Foreskin keratinocyte (primary cell): ENCODE measurements at places on chromosomes 1 and 21. TPM values are rescaled to one million over a fixed set of nuclear protein-coding genes. Genes with fewer than 3 reads are reported as not detected.

Gene RABGAP1L
- polyA plus RNA-seq, result 3.9 and 4.0 TPM in 2 replicates

- DNase-seq, result no peak
Measured at GRCh38 chr21:40165773-40166070, 298.5 kb downstream of the PCP4 start.

DNA sequence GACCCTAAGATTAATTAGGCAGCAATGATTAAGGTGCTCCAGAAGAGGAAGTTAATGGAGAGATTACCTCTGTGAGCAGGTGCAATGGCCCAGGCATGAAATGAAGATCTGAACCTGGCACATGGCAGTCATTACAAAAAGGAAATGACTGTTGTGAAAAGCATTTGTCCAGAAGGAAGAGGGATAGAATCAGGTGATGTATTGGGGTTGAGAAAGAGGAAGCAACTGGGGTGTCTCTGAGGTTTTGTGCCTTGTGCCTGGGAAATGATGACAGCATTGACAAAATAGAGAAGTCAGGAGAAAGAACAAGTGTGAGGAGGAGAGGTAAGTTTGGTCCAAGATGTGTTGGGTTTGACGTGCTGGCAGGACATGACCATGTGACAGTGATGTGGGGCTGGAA is 5.6 kb downstream of the CRCT1 start:
- no peak for DNase-seq

DNA sequence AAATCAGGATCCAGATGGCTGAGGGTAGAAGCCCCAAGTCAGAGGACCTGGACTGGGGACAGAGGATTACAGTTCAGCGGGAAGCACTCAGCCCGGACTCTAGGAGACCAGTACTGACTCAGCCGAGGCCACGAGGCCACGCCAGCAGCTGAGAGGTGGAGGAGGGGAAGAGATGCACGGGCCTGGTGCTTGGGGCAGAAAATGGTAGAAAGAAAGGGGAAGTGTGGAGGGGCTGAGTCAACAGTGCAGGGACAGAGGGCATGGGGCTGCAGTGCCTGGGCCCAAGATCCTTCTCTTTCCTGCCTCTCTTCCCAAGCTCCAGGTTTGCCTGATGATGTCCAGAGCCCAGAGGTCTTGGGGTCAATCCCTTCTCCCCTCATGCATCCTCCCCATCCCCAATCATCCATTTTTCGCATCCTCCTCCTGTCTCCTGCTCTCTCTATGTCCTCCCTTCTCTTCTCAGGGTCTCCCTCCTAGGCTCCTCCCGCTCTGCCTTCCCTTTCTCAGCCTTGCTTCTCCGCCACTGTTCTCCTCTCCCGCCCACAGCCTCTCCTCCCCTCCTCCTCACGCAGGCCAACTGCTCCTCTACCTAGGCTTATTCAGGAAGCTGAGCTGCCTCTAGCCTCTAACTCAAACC is 7.7 kb downstream of the ARHGEF2 start:
- DNase-seq, result no peak

DNA sequence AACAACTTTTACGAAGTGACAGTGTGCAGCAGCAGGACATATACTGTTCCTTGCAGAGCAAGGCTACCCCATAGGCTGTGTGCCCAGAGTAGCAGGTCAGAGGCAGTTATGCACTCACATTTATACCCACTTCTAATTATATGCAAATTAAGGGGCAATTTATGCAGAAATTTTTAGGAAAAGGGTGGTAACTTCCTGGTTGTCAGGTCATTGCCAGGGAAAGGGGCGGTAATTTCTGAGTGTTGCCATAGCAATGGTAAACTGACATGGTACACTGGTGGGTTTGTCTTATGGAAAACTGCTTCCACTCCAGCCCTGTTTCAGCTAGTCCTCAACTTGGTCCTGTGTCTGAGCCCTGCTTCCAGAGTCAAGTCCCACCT is 12.0 kb upstream of the SLAMF1 start:
- no peak for DNase-seq

DNA sequence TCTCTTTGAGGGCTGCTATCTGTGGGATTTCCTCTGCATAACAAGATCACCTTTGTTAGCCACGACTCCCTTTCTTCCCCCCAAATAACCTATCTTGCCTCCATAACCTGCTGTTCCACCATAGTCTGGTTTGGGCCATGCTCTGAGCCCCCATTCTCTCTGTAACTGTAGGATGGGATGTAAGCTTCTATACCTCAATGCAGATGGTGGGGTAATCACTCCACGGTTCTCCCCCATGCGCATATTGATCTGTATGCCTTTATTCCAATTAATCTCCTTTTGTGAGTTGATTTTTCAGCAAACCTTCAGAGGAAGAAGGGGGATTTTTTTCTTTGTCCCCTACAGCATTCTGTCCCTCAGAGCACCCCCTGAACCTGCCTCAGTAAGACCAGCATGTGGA is 170.1 kb upstream of the IRF2BP2 start:
- no peak for DNase-seq

DNA sequence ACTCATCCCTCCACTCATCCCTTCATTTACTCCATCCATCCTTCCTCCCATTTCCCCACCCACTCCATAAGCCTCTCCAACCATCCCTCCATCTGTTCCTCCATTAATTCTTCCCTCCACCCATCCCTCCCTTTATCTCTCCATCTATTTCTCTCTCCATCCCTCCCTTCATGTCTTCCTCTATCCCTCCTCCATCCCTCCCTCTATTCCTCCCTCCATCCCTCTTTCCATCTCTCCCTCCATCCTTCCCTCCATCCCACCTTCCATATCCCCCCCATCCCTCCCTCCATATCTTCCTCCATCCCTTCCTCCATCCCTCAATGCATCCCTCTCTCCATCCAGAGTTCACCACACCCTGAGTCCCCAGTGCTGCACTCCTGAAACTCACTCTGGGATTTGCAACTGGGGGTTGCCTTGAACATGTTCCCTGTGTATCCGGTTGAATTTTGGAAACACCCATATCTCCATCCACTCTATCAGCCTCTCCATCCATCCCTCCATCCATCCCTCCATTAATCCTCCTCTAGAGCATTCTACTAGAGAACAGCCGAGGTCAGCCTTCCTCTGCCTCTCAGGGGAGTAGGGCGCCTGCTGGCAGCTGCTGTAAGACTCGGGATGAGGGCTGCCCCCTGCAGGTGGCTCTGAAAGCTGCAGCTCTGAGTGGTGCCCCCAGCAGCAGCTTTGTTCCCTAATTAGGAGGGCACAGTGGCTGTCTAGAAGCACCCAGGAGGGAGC is 39.4 kb downstream of the ABCG1 start:
- DNase-seq, result peak; percentile 18

DNA sequence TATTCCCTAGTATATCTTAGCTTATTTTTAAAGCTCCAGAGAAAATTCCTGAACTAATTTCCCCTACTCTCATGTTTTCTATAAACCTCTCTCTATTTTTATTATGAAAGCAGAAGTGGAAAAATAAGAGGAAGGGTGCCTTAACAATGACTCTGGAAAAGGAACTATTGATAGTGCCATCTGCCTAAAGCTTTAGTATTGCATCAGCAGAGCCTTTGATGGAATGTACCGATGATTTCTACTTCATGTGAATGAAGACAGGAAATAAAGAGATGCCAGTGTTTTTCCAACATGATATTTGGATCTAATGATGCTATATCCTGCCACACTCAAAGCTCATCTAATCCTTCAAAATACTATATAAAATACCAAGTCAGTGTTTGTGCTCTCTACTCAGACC is 35.1 kb downstream of the TNFSF18 start:
- DNase-seq, result no peak

GRCh38 chr1:73160759-73161158 is 878.4 kb upstream of the NEGR1 start:
- DNase-seq, result no peak
